ENCODE measurements at places on chromosomes 7 and 10.

DNA sequence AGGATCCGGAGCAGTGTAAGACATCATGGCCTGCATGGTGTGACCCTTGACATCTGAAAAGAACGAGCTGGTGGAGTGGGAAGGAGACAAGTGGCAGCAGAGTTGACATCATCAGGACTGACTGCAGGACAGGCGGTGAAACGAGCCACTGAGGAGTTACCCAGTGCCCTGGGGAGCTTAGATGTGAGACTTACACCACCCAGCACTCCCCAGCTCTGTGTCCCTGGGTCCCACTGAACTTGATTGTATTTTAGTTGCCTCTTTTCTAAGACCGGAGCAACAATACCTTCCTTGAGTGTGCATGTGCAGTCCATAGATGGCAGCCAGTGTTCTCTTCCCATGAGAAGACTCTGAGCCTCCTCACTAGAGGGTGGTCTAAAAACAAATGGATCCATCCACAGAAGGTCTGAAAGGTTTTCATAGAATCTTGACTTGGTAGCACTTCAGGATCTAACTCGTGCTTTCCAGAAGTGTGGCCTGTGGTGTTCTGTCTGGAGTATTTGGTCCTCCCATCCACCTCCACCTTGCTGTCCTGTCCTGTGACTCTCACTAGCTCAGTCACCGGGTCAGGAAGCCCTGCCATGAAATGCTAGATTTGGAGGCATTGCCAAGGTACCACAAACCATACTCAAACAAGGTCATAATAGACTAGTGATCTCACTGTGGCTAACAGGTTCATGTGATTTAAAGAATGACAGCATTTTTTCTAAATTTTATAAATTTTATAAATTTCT lies 59.0 kb downstream of the IKZF1 start:
- peak; percentile 61 for DNase-seq

DNA sequence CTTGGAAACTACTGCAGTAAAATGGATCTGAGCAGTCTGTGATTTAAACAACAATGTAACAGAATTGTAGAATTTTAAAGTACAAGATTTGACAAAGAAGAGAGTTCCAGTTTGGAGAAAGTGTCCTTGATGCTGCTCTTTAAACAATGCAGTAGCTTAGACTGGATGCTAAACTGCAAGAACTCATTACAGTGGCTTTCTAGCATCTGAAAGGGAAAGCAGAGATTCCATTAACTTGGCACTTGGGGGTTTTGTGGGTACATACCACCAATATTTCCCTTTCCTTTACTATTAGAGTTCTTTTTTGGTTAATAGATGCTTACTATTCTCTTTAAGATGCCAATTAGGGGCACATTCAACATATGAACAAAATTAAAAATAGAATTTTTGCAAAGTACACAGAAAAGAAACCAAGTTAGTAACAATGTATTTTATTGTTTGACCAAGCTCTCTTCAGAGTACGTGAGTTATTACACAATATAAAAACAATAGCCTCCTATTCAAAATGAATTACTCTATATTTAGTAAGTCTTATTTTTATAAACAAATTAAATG lies 11.9 kb downstream of the PSTK start:
- DNase-seq, result no peak

GRCh38 chr7:20030915-20031362 lies 186.2 kb downstream of the MACC1 start:
- no peak for DNase-seq

GRCh38 chr10:31604096-31604495 lies 285.1 kb downstream of the ZEB1 start:
- DNase-seq, result no peak

GRCh38 chr10:59869594-59869940 lies 36.8 kb downstream of the CCDC6 start:
- no peak for DNase-seq

DNA sequence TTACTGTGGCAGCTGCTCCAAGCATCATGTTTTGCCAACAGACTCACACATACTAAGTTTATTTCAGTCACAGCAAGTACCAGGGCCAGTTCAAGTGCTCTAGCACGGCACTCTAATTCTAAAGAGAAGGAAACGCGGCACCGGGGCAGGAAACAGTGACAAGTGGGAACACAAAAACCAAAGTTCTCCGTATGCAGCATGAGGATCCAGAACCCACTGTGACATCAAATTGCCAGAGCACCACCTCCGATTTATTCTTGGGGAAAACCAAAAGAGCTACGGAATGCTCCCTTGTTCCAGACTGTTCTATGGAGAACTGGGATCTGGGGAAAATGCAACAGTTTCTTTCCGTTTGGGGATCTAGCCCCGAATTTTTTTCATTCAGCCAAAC lies 448 bp upstream of the PTER start:
- DNase-seq, result peak; percentile 10

DNA sequence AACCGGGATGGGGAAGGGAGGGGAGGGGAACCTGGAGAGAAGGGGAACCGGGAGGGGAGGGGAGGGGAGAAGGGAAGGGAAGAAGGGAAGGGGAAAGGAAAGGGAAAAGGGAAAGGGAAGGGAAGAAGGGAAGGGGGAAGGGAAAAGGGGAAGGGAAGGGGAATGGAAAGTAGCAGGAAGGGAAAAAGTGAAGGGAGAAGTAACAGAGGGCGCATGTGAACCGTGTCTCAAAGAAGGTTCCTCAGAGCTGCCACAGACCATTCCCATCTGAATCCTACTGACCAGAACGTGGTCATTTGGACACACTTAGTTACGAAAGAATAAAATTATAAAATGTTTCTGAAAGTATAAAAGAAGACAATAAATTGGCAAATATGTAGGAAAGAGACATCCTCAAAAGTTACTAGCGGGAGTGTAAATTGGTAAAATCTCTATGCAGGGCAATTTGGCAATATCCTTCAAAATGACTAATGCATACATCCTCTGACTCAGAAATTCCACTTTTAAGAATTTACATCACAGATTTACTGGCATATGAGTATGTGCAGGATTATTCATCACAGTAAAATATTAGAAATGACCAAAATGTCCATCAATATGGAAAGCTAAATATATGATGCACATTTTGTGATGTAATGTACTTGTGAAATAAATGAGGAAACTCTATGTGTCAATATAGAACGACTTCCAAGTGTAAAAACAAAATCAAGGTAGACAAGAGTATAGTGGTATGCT lies 12.9 kb downstream of the C10orf67 start:
- no peak for DNase-seq

- no peak for DNase-seq
Observed at GRCh38 chr7:44288811-44289340, 36.5 kb downstream of the CAMK2B start.

GRCh38 chr7:45026984-45027773 lies 27.2 kb downstream of the CCM2 start:
- peak; percentile 15 for DNase-seq

GRCh38 chr10:123796736-123797135 lies 94.9 kb downstream of the CPXM2 start:
- no peak for DNase-seq

DNA sequence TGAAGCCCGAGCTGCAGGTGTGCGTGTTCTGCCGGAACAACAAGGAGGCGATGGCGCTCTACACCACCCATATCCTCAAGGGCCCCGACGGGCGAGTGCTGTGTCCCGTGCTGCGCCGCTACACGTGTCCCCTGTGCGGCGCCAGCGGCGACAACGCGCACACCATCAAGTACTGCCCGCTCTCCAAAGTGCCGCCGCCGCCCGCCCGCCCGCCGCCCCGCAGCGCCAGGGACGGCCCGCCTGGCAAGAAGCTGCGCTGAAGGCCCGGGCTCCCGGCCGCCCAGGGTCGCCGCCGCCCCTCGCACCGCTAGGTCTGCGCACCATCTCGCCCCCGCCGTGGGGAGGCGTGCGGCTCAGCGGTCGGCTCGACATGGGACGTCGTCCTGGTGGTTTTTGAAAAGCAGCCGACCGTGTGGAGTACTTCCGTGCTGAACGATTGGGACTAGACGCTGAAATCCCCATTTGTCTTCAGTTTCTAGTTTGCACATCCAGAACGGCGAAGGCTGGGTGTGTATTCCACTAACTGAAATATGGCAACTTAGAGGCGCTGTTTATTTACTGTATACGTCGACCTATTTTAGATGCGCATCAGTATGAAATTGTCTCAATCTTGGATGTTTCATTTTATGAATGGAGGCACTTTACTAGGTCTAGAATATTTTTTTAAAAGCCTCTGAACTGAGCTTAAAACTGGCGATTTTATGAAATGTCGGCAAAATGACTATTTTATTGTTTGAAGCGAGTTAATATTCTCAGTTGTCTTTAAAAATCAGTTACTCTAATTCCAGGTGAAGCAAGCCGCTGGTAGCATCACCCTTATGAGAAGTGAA lies 1.1 kb downstream of the NANOS1 start:
- DNase-seq, result peak; percentile 30

DNA sequence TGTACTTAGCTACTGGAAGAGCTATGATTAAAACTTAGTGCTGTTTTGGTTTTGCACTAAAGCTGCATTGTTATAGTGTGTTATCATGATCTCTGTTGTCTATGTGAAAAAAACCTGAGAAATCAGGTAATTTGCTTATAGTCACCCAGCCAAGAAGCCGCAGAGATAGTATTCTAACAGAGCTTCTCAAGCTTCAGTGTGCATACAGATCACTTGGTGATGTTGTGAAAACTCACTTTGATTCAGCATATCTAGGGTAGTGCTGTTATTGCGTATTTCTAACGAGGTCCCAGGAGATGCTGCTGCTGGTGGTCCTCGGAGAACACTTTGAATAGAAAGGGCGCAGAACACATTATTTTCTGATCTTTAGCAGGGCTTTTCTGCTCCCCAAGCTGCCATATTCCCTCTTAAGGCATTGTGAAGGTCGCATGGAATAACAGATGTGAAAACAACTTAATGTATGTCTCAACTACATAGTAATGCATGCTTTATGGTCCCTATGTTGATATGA lies 68.4 kb upstream of the PDCD4 start:
- no peak for DNase-seq

GRCh38 chr10:12533151-12533550 lies 183.8 kb downstream of the CAMK1D start:
- no peak for DNase-seq

GRCh38 chr10:100401631-100402328 lies 54.7 kb downstream of the SCD start:
- no peak for DNase-seq

GRCh38 chr10:100364735-100365391 lies 17.8 kb downstream of the SCD start:
- DNase-seq, result no peak

GRCh38 chr10:51425431-51425830 lies 274.0 kb downstream of the CSTF2T start:
- no peak for DNase-seq

- no peak for DNase-seq
Observed at GRCh38 chr10:104316321-104317099, 21.8 kb downstream of the ITPRIP start.

GRCh38 chr10:126242397-126243260 lies 145.6 kb downstream of the ADAM12 start:
- DNase-seq, result no peak

DNA sequence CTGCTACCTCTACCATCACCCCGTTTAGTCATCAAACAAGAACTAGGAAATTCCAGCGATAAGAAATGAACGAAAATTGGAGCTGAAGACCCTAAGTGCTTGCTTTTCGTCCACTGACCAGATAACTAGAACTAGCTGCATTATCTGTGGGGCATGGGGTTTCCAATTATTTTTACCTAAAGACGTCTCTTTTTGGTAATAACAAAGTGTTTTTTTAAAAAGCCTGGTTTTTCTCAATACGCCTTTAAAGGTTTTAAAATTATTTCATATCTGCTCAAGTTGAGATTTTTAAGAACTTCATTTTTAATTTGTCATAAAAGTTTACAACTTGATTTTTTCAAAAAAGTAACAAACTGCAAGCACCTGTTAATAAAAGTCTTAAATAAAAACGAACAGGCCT lies 104.2 kb downstream of the GALNT11 start:
- no peak for DNase-seq

DNA sequence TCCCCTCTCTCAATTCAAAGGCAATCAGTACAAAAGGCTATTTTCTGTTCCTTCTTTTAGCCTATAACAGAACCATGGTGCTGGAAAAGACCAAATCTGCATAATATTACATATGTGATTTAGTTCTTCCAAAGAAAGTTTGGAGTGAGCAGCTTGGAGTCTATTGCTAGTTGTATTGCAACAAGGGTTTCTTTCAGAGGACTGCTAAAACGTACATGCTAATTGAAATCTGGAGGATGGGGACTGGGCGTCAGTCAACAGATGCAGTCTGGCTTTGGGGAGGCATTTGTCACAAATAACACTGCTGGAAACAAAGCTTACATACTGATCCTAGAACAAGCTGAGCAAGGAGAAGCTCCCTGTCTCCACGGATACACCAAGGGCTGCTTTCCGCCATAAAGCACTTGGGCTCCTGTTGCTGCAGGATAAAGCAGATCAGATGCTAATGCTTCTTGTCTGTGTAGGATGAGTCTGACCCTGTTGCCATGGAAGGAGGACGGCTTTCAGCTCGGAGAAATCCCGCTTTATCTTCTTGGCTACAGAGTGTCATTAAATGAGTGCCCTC lies 883.5 kb downstream of the SORCS1 start:
- no peak for DNase-seq

GRCh38 chr10:89427629-89428028 lies 13.3 kb downstream of the IFIT5 start:
- DNase-seq, result no peak

DNA sequence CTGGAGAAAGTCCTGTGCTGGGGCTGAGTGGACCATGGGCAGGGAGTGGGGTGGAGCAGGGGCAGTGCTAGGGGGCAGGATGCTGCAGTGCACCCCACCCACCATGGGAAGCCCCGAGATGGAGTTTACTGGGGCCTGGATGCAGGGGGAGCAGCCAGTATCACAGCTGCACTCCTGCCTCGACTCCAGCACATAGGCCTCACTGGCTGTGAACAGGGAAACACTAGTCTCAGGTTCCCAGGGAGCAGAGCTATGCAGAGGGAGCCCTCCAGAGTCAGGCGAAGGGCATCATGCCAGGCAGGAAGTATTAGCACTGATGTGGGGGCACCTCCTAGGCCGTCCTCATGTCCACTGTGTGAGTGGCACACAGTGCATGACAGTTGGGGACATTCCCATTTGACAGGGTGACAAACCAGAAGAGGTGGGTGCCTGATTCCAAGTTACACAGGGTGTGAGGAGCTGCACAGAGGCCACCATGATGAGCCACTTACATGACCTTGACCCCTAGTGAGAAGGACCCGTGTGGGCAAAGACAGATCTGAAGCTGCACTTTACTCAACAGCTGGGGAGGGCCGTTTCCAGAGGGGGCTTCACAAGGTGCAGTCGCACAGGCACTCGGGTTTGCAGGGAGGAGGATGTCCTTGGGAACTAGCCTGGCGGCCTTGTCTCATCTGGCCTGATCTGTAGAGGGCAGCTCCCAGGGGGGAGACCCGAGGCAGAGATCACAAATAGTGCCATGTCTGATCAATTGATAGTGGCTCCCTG lies 69.9 kb upstream of the LRRC4 start:
- no peak for DNase-seq

DNA sequence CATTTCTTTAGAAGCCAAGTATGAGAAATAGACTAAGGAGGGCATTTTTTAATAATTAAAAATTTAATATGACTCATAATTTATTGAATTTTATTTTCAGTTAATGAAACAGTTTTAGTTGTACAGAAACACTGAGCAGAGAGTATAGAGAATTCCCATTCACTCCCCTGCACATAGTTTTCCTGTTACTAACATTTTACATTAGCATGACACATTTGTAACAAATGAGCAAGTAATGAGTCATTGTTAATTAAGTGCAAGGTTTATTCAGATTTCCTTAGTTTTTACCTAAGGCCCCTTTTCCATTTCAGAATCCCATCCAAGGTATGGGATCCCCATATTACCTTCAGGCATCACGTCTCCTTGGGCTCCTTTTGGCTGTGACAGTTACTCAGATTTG lies 271.5 kb upstream of the FZD8 start:
- no peak for DNase-seq

- DNase-seq, result no peak
Observed at GRCh38 chr10:71945819-71946474, 18.2 kb upstream of the CHST3 start.
